ENCODE measurements at places on chromosomes 4 and X.

GRCh38 chr4:68375667-68376559 is 26.0 kb upstream of the YTHDC1 start:
- peak; percentile 41 for DNase-seq

GRCh38 chrX:12949927-12950656 is 24.8 kb upstream of the TMSB4X start:
- DNase-seq, result peak; percentile 87

GRCh38 chr4:125501090-125501489 is 186.3 kb downstream of the FAT4 start:
- DNase-seq, result no peak

DNA sequence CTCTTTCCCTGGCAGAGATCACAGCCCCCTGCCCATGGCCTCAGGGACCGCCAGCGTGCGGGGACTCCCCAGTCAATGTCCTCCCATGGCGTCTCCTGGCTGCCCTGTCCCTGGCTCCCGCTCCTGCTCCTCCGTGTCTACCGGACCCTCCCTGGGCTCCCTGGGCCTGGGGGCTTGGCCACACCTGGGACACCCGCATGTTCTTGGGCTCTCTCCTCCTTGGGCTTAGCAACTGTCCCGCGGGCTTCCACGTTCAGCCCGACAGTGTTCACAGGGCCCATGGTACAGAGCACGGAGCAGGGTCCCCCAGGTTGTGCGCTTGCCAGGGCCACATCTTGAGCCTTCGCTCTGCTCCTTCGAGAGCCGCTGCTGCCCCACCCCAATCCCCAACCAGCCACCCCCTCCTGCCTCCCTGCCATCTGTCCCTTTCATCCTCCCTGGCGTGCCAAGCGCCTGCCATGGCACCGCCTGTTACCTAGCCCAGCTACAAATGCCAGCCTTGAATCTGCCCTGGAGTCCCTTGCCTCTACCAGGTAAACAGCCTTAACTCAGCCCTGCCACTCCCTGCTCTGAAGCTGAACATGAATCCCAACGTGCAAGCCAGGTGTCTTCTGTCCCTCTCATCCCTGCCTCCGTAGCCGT is 3.9 kb downstream of the AVPR2 start:
- no peak for DNase-seq

- peak; percentile 35 for DNase-seq
These were observed 9.2 kb upstream of the ANXA3 start for GRCh38 chr4:78542373-78542772.

DNA sequence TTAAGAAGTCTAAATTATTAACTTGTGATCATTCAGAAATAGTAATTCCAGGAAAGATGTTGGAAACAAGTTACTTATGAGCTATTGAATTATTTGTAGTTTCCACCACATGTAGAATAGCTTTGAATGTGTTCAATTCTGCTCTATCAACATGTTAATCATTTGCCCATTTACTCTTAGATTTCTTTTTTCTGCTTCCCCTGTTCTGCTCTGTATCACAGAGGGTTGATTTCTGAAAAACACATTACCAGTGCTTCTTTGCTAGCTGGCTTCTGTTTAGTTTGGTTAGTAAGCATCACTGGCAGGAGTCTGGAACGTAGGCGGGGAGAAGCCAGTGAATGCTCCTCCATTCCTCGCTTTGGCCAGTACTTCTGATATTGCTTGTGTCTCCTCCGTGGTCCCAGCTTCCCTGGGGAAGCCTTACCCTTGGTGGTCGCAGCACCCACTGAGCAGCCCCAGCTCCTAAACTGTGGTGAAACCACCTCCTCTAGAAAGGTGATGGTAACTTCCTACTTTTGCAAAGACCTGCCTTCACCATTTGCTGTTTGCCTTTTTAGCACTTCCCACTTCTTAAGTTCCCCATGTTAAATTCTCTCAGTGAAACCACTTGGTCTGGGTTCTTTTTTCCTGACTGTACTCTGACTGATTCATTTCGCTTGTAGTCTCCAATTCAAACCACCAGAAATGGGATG is 40.3 kb upstream of the GALNT7 start:
- no peak for DNase-seq

GRCh38 chr4:73668782-73669201 is 48.6 kb upstream of the RASSF6 start:
- DNase-seq, result peak; percentile 43

- no peak for DNase-seq
These were observed 1.6 kb downstream of the LONRF3 start for GRCh38 chrX:118975831-118976598.

DNA sequence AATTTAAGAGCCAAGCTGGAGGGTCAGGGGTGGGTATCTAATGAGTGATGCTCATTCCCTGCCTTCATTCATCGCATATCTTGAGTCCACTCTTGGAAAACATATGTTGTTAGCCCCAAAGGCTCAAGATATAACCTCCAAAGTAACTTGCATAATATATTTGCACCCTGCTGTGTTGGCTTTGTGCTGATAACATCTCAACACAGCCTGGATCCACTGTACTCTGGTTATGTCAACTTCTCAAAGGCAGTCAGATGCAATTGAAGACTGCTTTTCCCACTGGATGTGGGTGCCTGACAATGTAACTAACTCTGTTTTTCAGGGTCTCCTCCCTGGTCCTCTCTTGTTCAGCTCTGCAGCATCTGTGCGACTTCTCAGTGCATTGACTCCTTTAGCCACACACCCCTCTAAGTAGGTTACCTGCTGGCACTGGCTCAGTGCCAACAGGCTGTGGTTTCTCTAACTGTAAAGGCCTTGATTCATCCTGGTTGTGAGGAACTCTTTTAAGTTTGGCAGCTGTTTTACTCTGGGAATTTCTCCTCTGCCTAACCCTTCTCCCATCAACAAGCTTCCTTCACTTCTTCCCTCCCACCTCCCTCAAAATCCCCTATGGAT is 28.1 kb downstream of the SLC16A2 start:
- no peak for DNase-seq

DNA sequence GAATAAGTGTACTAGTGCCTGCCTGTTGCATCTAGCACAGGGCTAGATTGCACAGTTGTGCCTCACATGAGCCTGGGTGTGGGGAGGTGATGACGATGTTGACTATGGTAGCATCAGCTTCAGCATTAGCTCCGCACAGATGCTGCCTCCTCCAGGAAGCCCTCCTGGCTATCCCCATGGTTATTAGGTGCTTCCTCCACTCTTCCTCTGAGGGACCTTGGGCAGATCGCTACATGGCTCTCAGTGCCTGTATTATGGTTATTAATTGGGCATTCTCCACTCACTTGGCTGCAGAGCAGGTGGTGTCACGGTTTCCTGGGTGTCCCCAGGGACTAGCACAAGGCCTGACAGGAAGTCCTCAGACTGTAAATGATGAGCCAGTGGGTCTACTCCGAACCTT is 325.6 kb downstream of the ARHGAP10 start:
- DNase-seq, result no peak

- no peak for DNase-seq
These were observed 176.3 kb downstream of the FAM13A start for GRCh38 chr4:88880501-88881226.

GRCh38 chrX:109624641-109625616 is at the start of gene KCNE5:
TSS of gene KCNE5 (minus strand) at chrX:109625172. CDS start at chrX:109625020, 152 bp downstream.
- DNase-seq, result no peak

GRCh38 chr4:48665555-48666186 is 114.4 kb downstream of the FRYL start:
- peak; percentile 45 for DNase-seq

DNA sequence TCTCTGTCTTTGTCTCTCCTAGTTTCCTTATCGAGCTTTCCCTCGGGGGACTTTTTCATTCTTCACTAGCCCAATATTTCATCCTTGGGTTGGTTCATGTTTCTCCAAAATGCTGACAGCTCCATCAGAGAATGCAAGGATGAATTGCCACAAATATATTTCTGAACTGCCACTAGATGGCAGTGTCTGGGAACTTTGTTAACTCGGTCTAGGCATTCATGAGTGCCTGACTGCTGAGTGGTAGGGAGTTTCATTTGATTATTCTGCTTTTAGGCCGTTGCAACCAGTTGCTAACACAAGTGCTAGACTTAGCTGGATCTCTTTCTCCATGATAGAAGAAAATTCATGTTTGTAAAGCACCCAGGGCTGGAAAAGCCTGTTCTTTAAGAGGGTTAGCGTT is 73.5 kb upstream of the RAP2C start:
- DNase-seq, result peak; percentile 22

- DNase-seq, result no peak
These were observed 132.1 kb upstream of the TLL1 start for GRCh38 chr4:165740911-165741310.

- no peak for DNase-seq
These were observed 5.4 kb downstream of the CTBP1 start for GRCh38 chr4:1243451-1244080.

GRCh38 chrX:18676470-18676869 is 4.6 kb upstream of the RS1 start:
- DNase-seq, result no peak

DNA sequence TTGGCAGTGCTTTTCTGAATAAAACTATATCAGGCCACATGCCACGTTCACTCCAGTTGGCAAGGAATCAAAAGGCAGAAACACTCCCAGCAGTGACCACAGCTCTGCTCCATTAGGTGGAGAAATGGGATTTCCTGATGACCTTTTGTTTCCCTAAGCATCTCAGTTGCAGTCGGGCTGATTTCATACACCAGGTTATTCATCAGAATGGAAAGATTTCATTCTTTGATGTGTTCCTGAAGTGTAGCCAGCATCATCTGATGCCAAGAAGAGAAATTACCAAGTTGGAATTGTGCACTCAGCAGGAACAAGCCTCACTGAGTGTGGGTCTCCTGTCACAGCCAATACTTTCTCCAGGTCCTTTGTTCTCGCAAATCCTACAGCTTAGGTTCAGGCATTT is 193.7 kb downstream of the SPATA18 start:
- no peak for DNase-seq

GRCh38 chr4:159248384-159249178 is 145.7 kb downstream of the RAPGEF2 start:
- peak; percentile 56 for DNase-seq

DNA sequence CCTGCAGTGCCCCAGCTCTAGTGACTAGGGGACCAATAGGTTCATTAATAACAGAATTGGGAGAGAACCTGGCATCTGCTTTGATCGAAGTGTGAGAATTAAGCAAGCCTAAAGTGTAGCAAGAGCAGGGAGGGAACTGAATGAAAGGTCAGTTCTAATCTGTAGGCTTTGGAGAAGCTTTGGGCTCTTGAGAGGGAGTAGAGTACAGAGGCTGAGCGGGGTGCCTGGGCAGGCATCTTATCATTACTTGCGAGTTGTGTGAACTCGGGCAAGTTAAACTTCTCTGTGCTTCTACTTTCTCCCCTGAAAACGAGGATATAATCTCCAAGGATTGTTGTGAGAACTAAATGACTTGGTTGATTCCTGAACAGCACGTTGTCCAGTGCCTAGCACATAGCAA is 906 bp upstream of the PARM1 start:
- no peak for DNase-seq

Data from astrocyte (in vitro differentiated cells and primary cell).